ENCODE measurements at places on chromosomes 2 and 18.
A peak's percentile ranks its signal among the peaks of the same experiment; 100 is the strongest.

DNA sequence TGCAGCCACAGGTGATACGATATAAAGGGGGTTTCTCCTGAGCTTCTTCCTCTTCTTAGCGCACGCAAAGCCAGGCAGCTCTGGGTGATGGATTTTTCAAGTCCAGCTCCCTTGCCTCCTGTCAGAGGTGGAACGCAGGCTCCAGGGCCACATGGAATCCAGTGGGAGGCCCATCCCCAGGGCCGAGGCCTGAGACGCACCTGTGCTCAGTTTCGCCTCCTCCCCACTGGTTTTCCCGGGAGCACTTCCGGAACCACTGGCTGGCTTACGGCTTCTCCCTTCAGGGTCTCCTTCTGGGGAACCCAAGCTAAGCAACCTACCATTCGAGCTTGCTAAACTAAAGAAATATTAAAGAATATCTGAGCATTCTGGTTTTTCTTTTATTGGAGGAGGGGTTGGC, 63.6 kb downstream of the TRAPPC12 start:
- no peak for DNase-seq

- no peak for DNase-seq
Observed at GRCh38 chr2:72127401-72128058, 20.1 kb downstream of the CYP26B1 start.

- DNase-seq, result no peak
Observed at GRCh38 chr18:44896846-44897245, 216.2 kb downstream of the SETBP1 start.

DNA sequence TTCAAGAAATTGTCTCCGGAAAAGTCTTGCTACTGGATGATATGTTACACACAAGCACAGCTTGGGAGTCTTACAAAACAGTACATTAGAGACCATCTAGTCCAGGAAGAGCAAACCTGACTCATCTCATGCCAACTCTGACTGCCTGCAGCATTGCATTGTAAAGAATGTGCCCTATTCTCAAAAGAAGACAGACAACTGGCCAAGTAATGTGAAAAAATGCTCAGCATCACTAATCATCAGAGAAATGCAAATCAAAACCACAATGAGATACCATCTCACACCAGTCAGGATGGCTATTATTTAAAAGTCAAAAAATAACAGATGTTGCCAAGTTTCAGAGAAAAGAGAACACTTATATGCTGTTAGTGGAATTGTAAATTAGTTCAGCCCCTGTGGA, 42.7 kb upstream of the GORASP2 start:
- DNase-seq, result no peak

GRCh38 chr2:26345545-26346453, at the start of gene SELENOI:
TSS of gene SELENOI (plus strand) at chr2:26346143. CDS start at chr2:26346233, 90 bp downstream.
- DNase-seq, result peak; percentile 100

DNA sequence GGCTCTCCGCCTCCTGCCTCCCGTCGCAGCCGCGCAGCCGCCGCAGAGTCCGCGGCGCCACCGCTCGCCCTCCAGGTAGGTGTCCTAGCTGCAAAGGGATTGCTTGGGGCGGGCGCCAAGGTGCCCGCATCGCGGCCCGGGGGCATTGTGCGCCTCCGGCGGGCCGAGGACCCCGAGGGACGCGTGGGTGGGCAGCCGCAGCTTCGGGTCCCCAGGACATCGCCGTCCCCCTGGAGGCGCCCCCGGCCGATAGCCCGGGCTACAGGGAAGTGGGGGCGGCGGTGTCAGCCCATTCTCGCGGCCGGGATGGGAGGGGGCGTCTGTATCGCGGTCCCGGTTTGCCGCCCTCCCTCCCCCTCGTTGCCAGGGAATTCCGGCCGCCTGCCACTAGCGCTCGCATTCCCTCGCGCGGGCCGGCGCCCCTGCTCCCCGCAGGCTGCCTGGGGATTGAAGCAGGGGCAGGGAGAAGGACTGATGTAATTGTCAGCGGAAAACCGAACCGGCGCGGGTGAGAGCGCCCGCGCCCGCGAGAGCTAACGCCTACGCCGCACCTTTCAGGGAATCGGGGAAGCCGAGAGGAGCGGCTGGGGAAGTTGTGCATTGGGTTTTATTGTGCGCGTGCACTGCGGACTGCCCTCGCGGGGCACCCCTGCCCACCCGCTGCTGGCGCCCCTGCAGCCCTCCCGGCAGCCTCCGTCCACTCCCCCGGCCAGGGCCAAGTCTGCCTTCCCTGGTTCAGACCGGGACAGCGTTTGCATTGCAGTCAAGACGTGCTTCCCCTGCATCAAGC, 483 bp downstream of the OSBPL6 start:
- DNase-seq, result no peak

DNA sequence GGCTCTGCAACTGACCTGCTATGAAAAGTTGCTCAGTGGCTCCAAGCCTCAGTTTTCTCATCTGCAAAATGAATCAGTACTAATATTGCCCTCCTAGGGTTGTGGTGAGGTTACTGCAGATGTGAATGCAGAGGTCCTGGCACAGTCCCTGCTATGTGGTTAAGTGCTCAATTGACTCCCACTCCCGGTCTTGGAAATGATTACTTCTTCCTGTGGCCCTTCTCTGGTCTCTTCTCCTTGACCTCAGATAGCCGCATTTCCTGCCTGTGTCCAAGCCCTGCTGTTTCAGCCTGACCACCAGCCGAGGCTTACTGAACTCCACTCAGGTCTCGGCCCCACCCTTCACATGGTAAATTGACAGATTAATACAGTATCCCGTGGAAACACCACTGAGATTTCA, 26.3 kb downstream of the CNGA3 start:
- no peak for DNase-seq

DNA sequence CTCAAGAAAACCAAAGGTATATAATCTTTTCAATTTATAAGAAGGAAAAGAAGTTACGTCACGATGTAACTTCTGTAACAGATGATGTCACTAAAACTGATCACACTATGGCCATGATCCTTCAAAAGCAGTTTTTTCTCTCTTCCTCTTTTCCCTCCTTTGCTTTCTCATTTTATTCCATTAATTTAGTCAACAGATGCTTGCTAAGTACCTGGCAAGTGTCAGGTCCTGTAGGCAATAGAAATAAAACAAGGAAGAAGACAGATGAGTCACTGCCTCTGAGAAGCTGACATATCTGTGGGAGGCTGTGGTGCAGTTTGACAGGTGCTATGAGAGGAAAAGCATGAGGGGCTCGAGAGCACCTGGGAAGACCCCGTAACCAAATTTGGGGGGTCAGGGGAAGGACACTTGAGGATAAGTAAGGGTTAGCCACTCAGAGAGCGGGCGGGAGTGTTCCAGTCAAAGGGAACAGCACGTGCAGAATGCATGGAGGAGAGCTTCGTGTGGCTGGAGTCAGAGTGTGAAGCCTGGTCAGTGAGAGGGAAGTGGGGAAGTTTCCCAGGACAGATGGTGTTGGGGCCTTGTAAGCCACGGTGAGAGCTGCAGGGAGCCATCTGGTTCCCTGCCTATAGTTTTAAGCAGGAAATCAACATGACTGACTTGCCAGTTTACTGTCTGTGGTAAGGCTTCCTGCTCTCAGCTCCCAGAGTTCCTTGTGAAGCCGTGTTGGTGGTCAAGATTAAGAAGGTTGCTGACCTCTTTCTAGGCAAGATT, 198.8 kb upstream of the FOSL2 start:
- no peak for DNase-seq

- DNase-seq, result no peak
Observed at GRCh38 chr2:193446967-193447366, 1252.2 kb upstream of the TMEFF2 start.

DNA sequence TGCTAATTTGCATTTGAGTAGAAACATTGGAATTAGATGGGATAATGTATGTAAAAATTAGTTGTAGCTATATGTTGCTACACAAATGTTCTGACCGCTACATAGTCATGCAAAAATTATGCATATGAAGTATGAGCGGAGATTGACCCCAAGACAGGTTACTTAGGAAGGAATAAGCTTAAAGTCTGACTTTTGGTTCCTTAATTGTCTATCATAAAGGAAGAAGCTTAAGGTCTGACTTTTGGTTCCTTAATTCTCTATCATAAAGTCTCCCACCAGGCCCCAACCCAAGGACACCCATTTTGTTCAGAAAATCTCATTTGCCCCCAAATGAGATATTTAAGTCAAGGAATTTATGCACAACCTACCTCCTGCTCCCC, 106.5 kb downstream of the EVA1A start:
- DNase-seq, result no peak

DNA sequence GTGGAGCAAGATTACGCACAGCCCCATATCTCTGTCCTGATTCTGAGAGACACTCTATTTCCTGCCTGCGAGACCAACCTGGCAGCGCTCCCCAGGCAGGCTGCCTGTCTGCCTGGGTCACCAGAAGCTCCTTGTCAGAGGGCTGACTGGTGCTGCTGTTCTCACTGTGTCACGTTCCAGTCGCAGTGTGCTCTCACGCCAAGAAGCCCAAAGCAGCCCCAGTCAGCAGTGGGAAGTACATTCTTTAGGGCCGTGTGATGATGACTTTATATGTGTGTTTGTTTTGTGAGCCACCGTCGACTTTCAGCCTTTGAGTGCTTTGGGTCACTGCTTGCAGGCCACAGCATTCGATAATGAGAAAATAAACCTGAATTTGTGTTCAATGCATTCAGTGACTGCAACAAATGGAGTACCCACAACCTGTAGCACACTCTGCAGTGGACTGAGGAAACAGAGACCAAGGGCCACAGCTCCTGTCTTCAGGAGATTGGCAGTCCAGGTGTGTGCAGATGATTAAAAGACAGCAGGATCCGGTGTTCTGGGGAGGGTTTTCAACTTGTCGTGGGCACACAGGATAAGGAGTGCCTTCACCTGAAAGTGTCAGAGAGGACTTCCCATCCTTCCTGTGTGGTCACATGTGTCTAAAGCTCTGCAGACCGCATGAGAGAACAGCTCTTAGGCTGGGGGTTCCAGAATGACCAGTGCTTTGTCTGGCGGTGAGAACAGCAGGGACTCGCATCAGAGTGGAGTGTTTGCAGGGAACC, 4.8 kb downstream of the TNFRSF11A start:
- peak; percentile 30 for DNase-seq

DNA sequence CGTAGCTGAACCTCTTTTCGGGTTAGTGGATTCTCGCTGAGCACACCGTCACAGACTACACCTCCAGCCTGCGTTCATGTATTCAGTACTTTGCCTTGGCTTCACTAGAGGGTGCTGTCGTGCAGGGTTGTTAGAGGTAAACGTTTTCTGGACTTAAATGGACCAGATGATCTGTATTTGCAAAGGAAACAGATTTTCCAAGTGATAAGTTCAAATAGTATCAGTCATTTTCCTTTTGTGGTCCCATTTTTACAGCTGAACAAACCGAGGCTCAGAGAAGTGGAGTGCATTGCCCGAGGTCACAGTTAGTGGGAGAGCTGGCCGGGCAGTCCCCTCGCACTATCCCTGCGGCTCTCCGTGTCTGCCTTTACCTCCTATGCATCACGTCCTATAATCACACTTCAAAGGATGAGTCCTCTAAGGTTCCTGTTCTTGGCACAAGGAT, 125.9 kb downstream of the MAP4K4 start:
- DNase-seq, result peak; percentile 77

DNA sequence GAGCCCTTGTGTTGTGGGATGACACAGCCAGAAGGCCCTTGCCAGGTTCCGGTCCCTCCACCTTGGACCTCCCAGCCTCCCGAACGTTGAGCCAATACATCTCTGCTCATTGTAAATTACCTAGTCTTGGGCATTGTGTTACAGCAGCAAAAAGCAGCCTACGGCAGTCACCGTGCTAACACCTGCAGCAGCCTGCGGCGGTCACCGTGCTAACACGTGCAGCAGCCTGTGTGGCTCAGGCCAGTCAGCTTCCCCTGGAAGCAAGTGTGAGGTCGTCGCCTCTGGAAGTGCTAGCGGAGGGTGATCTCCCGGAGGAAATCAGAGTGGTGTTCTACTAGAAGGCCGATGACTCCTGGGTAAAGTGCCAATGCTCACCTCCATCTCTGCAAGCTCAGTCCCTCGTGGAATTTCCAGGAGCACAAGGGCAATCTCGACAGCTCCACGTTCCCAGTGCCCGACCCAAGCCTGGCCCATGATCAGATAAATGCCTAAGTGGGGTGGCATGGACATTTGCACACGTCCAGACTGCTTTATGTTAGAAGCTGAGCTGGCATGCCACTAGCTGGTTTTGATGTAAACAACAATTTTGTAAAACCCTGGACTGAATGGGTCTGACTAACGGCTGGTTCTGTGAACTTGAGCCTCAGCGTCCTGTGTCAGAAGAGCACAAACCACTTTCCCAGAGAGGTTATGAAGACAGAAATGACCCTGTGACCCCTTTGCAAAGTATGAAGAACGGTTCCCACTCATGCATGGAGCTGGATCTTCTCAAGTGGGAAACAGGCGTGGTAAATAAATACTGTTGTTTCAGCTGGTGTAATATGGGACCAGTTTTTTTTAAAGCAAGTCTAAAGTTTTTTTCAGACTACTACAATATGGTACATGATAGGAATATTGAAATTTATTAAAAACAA, 11.4 kb upstream of the CNDP1 start:
- no peak for DNase-seq

- no peak for DNase-seq
Observed at GRCh38 chr2:18422432-18423165, 137.9 kb downstream of the RDH14 start.

GRCh38 chr2:210913461-210913860, 357.1 kb downstream of the CPS1 start:
- no peak for DNase-seq

- no peak for DNase-seq
Observed at GRCh38 chr18:27871726-27872125, 305.2 kb downstream of the CDH2 start.

- DNase-seq, result peak; percentile 12
Observed at GRCh38 chr2:26561918-26562810, 79.0 kb downstream of the CIB4 start.

- no peak for DNase-seq
Observed at GRCh38 chr2:69311024-69311416, 76.0 kb downstream of the GFPT1 start.

DNA sequence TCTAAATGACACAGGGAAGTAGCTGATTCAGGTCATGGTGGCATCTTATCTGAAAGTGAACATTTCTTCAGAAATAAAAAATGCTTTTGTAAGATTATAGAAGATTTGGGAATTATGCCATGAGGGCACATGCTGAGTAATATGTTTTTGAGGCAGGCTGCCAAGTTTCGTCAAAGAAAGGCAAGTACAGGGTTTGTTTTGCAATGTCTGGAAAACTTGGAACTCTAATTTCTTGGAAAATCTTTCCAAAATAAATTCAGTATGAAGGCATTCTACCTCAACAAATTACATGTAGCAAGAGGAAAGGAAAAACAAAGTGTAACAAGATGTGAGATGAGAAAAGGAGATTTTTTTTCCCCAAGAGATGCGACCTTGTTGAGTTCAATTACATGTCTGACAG, 167.7 kb downstream of the PLCL1 start:
- DNase-seq, result no peak

DNA sequence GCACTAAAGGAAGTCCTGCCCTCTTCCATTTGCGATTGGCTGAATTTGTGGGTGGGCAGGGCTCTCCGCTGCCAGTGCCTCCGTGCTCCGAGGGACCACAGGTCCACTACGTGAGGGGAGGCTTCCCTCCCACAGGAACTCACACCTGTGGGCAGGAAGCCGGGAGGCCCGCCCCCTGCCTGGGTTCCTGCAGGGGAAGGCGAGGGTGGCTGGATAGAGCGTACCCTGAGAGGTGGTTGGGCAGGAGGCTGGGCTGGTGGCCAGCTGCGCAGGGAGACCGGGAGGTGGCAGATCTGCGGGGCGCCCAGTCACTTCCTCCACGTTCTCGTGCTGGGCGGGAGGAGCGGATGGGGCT, 47.0 kb upstream of the PTH2R start:
- DNase-seq, result no peak
